ENCODE measurements at places on chromosomes 13 and 19. TPM values are rescaled to one million over a fixed set of nuclear protein-coding genes. Genes with fewer than 3 reads are reported as not detected.

Gene MEF2B
- 1.9 TPM for total RNA-seq

DNA sequence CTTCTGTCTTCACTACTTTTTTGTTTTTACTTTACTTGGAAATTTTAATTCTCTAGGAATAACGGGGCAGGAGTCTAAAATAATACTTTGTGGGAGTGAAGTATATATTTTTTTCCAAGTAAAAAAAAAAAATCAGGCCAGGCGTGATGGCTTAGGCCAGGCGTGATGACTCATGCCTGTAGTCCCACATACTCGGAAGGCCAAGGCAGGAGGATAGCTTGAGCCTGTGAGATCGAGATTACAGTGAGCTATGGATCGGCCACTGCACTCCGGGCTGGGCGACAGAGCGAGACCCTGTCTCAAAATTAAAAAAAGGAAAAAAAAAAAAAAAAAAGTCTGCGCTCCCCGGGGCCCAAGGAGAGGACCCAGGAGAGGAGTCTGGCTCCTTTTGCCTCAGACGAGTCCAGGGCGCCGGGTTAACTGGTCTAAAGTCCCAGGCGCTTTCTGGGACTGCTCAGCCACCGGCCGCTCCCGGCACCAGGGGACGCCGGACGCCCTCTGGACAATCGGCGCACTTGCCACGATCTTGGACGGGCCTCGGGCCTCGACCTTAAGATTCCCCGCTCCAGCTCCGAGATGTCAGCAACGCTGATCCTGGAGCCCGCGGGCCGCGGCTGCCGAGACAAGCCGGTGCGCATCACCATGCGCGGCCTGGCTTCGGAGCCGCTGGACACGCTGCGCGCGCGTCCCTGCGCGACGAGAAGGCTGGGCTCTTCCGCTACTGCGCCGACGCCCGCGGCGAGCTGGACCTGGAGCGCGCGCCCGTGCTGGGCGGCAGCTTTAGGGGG, 2.7 kb upstream of the ZFP82 start:
- peak; percentile 46 for DNase-seq

GRCh38 chr13:106417467-106418110, 117.9 kb downstream of the EFNB2 start:
- no peak for DNase-seq

Gene GGN
- 1.3 TPM for total RNA-seq

DNA sequence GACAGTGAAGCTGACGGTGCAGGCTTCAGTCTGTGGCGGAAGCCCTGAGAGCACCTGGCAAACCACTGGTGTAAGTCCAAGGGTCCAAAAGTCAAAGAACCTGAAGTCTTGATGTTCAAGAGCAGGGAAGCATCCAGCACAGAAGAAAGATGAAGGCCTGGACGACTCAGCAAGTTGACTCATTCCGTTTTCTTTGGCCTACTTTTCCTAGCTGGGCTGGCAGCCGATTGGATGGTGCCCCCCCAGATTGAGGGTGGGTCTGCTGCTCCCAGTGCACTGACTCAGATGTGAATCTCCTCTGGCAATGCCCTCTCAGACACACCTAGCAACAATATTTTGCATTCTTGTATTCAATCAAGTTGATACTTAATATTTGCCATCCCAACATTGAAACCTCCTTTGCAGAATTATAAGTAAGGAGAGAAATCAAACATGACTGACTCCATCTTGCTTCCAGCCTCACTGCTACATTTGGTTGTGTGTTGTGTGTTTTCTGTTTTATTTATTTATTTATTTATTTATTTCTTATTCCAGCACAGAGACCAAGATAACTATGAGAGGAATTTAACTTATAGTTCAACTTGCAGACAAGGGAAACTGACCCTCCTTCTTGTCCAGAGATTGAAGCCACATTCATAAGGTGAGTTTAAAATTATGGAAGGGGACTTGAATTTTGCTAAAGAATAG, 32.8 kb downstream of the IGFL2 start:
- no peak for DNase-seq

Gene CLDND2
- total RNA-seq = 2.1 TPM

- DNase-seq = no peak
These were observed 18.5 kb downstream of the TSHZ3 start for GRCh38 chr19:31330761-31331160.

GRCh38 chr13:32590266-32590665, 4.0 kb downstream of the PDS5B start:
- no peak for DNase-seq

DNA sequence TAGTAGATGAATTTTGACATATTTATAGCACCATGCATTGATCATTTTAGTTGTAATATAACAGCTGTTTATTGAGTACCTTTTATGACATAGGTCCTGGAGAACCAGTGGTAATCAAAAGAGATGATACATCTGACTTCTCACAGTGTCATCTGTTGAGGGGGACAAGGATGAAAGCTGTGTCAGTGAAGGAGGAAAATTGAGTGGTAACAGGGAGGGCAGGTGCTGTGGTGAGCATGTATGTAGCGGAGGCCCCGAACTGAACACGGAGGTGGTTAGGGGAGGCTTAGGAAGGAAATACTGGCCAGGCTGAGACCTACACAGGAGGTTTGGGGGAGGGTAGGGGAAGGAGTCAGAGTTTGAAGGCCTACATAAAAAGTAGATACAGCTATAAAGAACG, 199.7 kb downstream of the GGACT start:
- DNase-seq = no peak

Gene ATP4A
- 0.69 TPM for total RNA-seq

DNA sequence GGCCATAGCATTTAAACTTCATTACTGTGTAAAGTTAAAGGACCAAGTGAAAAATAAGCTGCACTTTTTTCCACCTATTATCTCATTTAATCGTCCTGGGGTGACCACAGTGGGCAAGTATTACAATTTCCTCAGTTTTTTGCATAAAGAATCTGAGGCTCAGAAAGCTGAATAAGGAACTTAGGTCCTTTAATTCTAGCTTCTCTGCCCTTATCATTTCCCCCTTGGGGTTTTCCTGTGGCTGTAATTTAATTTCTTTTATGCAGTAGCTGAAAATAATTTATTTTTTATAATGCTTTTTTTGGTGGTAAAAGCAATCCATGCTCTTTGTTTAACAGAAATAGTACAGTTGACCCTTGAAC, 59.8 kb upstream of the RCBTB2 start:
- DNase-seq = no peak

DNA sequence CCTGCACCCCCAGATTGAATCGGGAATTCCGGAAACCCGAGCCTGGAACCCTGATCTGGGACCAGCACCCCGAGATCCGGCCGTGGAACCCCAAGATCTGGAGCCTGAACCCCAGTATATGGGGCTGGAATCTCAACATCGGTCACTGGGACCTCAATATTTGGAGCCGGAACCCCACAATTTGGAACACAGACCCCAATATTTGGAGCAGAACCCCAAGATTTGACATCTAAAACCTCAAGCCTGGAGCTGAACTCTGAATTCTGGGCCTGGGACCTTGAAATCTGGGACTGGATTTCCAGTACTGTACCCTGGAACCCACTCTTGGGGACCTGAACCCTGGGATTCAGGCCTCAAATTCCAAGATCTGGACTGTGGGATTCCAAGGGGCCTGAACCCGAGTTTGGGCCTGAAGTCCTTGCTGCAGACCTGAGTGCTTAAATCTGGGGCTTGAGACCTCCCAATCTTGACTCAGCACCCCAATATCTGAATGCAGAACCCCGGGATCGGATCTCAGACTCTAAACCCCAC, 629 bp downstream of the LRFN3 start:
- no peak for DNase-seq

Gene SELENOV
- total RNA-seq = not detected
